ENCODE measurements at places on chromosomes 13 and 19. TPM values are rescaled to one million over a fixed set of nuclear protein-coding genes. Genes with fewer than 3 reads are reported as not detected.

The ZNF846 gene
- 15.2 TPM for total RNA-seq

The ZIK1 gene
- total RNA-seq, result 5.4 TPM

The LSM14A gene
- total RNA-seq, result 73.2 TPM

The LRRC25 gene
- total RNA-seq, result 0.14 TPM

The CABP5 gene
- not detected for total RNA-seq
